ENCODE measurements at places on chromosomes 7 and 10.

GRCh38 chr7:28685242-28685643, 272.9 kb downstream of the TRIL start:
- ATAC-seq, result peak; percentile 56

- ATAC-seq, result no peak
Observed at GRCh38 chr7:71555758-71556157, 423.8 kb downstream of the GALNT17 start.

DNA sequence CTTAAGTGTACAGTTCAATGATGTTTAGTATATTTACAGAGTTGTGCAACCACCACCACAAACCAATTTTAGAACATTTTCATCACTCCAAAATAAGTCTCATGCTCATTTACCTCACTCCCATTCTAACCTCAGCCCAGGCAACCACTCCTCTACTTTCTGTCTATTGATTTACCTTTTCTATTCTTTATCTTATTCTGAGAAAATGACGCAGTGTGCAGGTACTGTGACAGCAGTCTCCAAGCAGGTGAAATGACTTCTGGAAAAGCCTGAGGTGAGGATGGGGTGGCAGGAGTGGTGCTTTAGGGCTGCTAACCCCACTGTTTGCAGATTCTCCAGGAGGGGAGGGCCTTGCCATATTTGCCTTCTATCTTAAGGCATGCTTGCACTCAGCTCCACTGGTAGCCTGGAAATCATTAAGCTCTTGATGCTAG, 39.5 kb downstream of the GARS1 start:
- ATAC-seq, result no peak

- ATAC-seq, result no peak
Observed at GRCh38 chr10:12459762-12460161, 110.4 kb downstream of the CAMK1D start.

- no peak for ATAC-seq
Observed at GRCh38 chr10:95675403-95676116, 18.2 kb downstream of the TCTN3 start.

GRCh38 chr7:136039577-136040345, 62.6 kb upstream of the MTPN start:
- ATAC-seq, result no peak

GRCh38 chr10:3774814-3775695, 10.0 kb downstream of the KLF6 start:
- peak; percentile 34 for ATAC-seq

DNA sequence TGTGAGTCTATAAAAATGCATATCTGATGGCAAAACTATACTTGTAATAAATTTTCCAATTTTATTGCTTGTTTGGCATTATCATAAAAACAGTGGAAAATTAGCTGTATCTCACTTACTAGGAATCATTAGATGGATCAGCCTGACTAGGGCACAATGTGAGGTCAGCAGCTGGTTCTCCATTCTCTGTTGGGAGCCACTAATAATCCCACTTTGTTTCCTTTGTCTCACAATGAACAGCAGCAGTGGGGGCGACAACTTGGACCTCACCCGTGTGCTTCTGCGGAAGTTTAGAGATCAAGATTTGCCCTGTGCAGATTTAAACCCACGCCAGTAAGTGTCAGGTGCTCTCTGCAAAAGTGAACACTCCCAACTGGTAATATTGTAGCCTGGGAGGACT, 295.5 kb downstream of the ABCA13 start:
- ATAC-seq, result no peak

DNA sequence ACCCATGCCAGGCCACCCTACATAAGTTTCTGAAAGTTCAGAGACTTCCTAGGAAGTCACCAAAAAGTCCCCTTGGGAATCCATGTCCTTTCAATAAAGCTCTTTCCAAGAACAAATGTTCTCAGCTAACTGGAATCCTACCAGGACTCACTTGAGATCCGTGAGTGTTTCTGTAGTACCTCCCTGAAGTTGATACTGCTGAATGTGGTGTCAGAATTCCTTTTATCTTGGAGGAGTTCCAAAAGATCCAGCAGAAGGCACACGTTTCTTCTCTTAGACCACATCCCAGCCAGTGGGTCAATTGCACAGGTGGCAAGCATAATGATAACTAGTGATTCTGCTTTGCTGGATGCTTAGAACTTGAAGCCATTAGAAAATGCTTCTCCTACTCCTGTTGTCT, 689.7 kb upstream of the IGFBP3 start:
- no peak for ATAC-seq

GRCh38 chr7:135553346-135553745, 4.4 kb upstream of the NUP205 start:
- no peak for ATAC-seq

DNA sequence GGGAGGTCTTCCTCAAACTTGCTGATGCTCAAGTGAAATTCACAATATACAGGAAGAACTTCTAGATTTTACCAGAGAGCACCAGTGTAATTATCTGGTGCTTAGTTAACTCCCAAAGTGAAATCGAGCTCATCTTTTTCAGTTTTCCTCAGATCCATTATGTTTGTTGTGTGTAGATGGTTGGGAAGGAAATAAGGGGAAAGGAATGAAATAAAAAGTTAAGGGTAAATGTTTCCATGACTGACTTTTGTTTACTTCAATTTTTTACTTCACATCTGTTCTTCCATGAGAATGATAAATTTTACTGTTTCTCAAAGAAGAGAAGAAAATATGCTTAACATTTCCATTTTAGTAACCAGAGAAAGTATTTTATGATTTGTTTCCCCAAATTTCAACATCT, 21.3 kb downstream of the FAM107B start:
- no peak for ATAC-seq

GRCh38 chr7:158549616-158550393, 37.8 kb downstream of the PTPRN2 start:
- ATAC-seq, result no peak

GRCh38 chr7:139897422-139898090, 68.5 kb downstream of the TBXAS1 start:
- no peak for ATAC-seq

DNA sequence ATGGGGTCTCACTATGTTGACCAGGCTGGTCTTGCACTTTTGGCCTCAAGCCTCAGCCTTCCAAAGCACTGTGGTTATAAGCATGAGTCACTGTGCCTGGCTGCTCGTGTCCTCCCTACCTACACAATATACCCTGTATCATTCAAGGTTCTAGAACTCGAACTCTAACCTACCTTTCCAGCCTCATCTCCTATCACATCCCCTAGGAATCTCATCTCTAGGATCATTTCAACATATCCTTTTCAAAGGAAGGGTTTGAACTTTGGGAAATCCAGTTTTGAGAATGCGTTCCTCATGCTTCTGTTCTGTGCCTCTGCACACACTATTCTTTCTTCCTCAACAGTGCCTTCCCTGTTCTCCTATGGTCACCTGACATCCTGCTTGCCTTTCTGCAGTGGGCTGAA, 87.8 kb upstream of the RHEB start:
- ATAC-seq, result no peak

- ATAC-seq, result no peak
Observed at GRCh38 chr10:88045656-88046415, 182.4 kb downstream of the PTEN start.

GRCh38 chr10:59433720-59434428, 71.5 kb upstream of the FAM13C start:
- ATAC-seq, result no peak

DNA sequence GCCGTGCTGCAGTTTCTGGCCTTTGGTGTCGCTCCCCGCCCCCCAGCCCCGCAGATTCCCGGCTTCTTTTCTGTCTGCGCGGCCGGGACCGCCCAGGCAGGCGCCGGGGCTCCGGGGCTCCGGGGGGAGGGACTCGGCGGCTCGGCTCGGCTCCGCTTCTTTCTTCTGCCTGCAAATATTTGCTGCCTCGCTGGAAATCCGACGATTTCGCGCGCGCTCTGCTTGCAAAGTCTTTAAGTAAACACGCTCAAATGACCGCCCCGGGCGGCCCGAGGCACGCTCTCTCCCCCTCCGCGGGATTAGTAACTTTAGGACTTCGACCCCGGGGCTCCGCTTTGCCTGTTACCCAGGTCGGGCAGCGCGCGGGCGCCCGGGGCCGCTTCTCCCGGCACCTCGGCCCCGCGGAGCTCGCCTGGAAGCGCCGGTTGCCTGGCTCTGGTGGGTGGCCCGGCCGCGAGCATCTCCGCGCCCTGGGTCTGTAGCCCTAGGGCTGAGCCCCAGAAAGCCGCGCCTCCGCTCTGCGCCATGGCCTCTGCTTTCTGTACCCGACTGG, 3.9 kb upstream of the GATA3 start:
- ATAC-seq, result no peak

DNA sequence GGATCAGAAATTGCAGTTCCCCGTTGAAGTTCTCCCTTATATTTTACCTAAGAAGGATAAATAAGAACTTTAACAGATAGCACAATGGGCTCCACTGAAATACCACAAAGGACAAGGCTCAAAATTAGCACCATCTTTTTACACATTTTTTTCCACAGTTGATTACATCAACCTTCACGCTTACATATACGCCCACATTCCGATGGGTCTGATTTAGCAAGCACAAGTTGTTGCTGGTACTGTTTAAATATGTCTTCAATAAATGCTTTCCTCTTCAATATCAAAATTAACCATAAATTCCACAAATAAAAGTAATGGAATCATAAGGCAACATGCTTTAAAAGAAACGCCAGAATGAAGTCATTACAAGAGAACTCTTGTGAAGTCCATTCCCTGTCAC, 79.5 kb downstream of the NEBL start:
- no peak for ATAC-seq

DNA sequence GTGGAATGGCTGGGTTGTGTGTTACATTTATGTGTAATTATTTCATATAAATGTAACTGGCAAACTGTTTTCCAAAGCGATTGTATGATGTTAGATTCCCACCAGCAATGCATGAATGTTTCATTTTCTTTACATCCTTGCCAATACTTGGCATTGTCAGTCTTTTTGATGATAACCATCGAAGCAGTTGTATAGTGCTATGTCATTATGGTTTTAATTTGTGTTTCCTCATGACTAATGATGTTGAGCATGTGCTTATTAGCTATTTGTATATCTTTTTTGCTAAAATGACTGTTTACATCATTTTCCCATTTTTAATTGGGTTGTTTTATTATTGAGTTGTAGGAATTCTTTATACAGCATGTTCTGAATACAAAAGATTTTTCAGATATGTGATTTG, 22.3 kb downstream of the AHCYL2 start:
- no peak for ATAC-seq

- ATAC-seq, result peak; percentile 84
Observed at GRCh38 chr7:28705350-28705749, 252.8 kb downstream of the TRIL start.

DNA sequence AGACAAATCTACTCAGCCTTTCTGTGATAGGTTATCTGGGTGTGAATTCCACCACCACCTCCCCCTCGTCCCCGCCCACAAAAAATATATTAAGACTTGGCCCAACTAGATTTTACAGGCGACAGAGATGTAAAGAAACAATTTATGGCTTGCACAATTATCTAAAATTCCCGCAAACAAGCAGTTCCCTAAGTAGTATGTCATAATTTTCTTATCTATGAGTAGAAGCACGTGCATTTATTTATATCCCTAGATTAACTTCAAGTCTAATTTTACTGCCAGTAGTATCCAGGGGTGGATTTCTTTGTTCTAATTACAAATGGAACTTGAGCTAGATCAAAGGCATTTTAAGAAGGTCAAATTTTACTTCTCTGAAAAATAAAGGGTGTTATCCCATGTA, 1.7 kb downstream of the TSPAN12 start:
- ATAC-seq, result no peak

DNA sequence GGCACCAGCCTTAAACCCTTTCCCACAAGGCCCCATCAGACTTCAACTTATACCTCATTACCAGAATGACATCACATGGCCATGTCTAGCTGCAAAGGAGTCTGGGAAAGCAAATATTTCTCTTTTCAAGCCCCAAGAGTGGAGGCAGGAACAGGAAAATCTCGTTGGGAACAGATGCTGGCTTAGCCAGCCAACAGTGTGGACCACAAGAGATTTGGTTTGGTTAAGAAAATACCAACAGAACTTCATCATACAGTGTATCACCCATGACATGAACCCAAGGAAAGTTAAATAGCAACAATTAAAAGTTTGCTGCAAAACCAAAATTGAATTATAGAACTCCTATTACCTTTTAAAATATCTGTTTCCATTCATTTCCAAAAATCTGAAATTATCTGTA, 2.2 kb upstream of the MET start:
- no peak for ATAC-seq

- ATAC-seq, result no peak
Observed at GRCh38 chr7:7504910-7505704, 30.6 kb downstream of the COL28A1 start.

DNA sequence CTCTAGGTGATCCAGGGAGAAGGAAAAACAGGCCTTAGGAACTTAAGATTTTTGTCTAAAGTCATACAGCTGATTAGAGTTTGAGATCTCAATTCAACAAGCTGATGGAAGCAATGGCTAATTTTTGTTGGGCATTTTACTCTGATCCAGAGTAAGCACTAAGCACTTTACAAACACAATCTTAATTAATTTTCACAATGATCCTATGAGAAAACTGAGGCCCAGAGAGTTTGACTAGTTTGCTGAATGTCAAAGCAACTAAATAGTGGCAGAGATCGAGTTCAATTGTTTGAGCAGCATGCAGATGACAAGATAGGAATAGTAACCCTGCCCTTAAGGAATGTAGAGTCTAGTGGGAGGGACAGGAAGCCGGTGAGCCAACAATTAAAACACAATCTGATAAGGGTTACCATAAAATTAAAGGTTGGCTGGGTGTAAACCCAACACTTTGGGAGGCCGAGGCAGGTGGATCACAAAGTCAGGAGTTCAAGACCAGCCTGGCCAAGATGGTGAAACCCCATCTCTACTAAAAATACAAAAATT, 13.5 kb upstream of the RPEL1 start:
- ATAC-seq, result no peak

GRCh38 chr7:159023206-159023605, 121.5 kb downstream of the VIPR2 start:
- no peak for ATAC-seq

DNA sequence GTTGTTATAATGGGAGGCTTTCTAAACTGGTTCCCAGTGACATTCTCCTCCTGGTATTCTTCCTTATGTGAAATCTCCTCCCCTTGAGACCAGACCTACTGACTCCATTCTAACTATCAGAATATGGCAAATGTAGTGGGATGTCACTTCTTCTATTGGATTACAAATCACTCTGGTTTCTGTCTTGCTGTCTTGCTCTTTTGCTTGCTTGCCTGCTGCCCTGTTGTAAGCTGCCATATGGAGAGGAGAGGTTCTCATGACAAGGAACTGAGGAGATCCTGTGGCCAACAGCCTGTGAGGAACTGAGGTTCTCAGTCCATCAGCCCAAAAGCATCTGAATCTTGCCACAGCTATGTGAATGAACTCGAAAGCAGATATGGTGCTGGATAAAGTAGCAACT, 4.7 kb upstream of the NRCAM start:
- no peak for ATAC-seq

- no peak for ATAC-seq
Observed at GRCh38 chr10:127175357-127176110, 20.9 kb downstream of the INSYN2A start.

DNA sequence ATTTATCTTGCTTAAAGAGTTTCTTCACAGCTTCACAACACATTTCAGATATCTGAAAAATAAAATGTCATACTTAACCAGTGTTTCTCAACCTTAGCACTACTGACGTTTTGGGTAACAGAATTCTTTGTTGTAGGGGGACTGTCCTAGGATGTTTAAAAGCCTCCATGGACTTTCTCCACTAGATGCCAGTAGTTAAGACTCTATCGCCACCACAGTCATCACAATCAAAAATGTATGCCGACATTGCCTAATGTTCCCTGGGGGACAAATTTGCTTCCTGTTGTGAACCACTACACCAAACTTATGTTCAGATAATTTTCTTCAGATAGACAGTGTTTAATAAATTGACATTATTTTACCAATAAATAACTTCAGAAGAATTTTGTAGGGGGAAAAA, 13.4 kb downstream of the NOC3L start:
- ATAC-seq, result no peak

GRCh38 chr7:111841596-111842205, 279.4 kb upstream of the IMMP2L start:
- no peak for ATAC-seq
